ENCODE measurements at places on chromosomes 5 and 9. TPM values are rescaled to one million over a fixed set of nuclear protein-coding genes. Genes with fewer than 3 reads are reported as not detected.

DNA sequence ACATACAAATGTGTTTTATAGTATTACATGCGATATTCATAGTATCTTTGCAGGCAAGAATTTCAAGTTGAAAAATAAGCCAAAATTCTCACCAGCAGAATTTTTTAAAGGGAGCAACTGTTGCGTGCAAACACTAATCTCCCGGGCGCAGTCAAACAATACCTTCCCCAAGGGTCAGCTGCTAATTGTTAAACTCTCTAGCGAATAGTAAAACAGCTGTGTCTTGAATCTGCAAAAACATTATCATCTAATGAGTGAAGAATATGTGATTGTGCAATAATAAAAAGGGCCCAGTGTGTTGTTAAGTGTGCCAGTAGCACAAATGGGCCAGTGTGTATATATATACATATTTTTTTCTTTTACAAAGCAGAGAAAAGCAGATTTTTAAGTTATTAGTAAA, 131.4 kb downstream of the CCDC192 start:
- DNase-seq = no peak

DNA sequence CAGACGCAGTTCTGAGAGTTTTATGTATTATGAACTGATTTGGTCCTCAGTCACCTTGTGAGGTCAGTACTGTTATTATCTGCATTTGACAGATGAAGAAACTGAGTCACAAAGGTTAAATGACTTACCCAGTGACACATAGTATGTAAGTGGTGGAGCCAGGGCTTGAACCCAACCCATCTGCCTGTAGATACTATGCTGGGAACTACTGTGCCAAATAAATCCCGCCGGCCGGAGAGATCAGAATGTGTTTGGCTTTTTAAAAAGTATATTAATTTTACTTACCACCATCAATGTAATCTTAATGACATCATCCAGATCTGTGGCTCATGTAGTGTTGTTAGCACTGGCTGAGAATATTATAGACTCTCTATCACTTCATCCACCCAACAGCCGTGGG, 80.8 kb downstream of the ZNF618 start:
- no peak for DNase-seq

Gene SLC1A1
- total RNA-seq = 11.6 TPM

DNA sequence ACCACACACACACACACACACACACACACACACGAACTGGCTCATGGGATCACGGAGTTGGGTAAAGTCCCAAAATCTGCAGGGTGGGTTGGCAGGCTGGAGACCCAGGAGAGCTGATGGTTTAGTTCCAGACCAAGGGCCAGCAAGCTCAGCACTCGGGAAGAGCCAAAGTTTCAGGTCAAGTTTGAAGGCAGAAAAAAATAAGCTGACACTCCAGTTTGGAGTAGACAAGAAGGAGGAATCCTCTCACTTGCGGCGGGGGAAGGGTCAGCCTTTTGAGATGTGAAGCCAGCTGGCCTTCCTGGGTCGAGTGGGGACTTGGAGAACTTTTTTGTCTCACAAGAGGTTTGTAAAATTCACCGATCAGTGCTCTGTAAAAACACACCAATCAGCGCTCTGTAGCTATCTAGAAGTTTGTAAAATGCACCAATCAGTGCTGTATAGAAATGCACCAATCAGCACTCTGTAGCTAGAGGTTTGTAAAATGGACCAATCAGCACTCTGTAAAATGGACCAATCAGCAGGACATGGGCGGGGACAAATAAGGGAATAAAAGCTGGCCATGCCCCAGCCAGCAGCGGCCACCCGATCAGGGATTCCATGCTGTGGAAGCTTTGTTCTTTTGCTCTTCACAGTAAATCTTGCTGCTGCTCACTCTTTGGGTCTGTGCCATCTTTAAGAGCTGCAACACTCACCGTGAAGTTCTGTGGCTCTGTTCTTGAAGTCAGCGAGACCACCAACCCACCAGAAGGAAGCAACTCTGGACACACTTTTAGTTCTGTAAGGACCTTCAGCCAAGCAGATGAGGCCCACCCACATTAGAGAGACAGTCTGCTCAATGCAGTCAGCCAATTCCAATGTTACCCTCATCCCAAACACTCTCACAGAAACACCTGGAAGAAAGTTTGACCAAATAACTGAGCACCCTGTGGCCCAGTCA, 37.8 kb upstream of the UNC5A start:
- peak; percentile 11 for DNase-seq

Measured in H7 (cell line).